ENCODE measurements at places on chromosomes 3 and 15. TPM values are rescaled to one million over a fixed set of nuclear protein-coding genes. Genes with fewer than 3 reads are reported as not detected.

- DNase-seq, result no peak
Observed at GRCh38 chr3:16545413-16546185, 32.1 kb upstream of the RFTN1 start.

- no peak for DNase-seq
Observed at GRCh38 chr3:17238023-17238422, 353.3 kb downstream of the PLCL2 start.

DNA sequence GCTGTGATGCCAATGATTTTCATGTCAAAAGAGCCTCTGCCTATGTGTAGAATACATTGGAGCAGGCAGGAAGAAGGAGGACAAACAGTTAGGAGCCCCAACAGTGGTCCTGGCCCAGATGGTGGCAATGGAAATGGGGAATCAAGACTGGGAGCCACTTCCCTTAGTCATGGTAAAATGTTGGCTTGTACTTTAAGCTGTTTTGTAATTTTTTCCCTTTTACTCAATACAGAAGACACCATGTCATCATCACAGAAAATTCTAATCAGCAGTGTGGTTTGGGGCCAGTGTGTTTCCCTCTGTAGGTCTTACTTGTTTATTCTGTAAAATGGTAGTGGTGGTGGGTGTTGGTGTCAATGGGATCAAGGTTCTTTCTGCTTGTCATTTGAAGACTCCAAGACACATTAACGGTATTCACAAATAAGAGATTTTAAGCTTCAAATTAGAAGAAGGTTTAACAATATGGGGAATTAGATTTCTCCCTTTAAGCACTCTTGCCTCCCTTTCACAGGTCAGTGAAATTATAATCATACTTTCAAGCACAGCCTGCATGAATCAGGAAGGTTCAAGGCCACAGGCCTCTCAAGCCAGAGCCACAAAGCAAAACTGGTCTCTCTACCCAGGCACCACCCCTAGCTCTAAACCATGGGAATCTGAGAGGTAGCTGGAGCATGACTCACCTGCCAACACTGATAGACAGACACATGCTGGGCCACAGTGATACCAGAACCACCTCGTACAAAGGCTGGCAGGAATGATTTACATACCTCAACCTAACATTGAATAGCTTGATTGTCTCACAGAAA, 24.9 kb downstream of the SIAH2 start:
- peak; percentile 44 for DNase-seq

The XXYLT1 gene
- 11.4 TPM for total RNA-seq

- peak; percentile 38 for DNase-seq
Observed at GRCh38 chr3:157156837-157157635, 2.9 kb downstream of the CCNL1 start.

- no peak for DNase-seq
Observed at GRCh38 chr15:31361764-31362515, 35.3 kb downstream of the KLF13 start.

The IQCH gene
- total RNA-seq, result 5.3 TPM

The PTPN23 gene
- total RNA-seq, result 120 TPM

The FBN1 gene
- total RNA-seq, result 166 TPM

The PLA2G4E gene
- total RNA-seq, result not detected

- DNase-seq, result peak; percentile 12
Observed at GRCh38 chr15:98077186-98077585, 116.7 kb downstream of the ARRDC4 start.

DNA sequence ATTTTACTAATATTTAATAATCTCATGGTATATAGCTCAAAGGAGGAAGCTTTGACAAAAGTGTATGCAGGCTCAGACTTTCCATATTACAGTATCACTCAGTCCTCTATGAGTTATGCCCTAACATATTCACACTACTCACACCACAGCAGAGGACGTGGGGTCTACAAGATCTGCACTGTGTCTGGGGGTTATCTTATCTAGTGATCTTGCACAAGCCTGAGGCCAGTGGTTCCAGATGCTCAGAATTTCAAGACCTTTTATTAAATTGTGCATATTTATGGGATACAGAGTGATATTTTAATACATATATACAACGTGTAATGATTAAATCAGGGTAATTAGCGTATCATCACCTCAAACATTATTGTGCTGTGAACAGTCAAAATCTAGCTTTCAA, 933.1 kb downstream of the SQOR start:
- no peak for DNase-seq

DNA sequence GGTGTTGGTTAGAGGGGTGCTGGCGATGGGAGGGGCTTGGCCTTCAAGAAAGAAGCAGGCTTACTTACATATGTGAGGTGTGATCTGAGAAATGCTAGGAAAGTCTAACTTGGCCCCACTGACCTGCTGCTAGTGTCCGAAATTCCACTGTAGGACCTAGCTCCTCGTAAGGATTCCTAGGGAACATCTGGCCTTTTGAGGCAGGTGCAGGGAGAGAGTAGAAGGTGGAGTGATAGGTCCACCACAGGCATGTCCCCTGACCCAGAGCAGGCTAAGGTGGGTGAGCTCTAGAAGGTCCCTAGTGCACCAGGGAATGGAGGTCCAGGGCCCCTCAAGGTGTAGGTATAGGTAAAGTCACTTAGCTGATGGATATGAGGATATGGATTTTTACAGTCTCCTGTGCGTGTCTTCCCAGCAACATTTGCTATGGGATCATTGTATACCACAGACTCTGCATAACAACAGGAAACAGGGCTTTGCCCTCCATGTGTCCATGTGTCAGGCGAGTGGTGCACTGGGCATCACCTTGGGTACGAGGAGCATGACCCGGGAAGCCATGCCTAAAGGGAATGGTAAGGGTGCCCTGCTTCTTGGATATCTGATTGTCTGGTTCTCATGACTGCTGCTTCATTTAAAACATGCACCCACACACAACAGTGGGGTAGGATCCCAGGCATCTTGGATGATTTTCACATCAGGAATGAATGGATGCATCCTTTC, 32.6 kb downstream of the POMGNT2 start:
- DNase-seq, result no peak

The CSPG4 gene
- 25.1 TPM for total RNA-seq

Measured in stomach (tissue), 19 donors.